Stimulated activated CD8-positive, alpha-beta memory T cell treated with anti-CD3 and anti-CD28 coated beads, Interleukin-15, amount 100 ng/mL, for 24 hours (primary cell): ENCODE measurements at places on chromosomes 12 and 14.

- no peak for DNase-seq
These were observed 61.8 kb upstream of the RTL1 start for GRCh38 chr14:100965296-100965695.

DNA sequence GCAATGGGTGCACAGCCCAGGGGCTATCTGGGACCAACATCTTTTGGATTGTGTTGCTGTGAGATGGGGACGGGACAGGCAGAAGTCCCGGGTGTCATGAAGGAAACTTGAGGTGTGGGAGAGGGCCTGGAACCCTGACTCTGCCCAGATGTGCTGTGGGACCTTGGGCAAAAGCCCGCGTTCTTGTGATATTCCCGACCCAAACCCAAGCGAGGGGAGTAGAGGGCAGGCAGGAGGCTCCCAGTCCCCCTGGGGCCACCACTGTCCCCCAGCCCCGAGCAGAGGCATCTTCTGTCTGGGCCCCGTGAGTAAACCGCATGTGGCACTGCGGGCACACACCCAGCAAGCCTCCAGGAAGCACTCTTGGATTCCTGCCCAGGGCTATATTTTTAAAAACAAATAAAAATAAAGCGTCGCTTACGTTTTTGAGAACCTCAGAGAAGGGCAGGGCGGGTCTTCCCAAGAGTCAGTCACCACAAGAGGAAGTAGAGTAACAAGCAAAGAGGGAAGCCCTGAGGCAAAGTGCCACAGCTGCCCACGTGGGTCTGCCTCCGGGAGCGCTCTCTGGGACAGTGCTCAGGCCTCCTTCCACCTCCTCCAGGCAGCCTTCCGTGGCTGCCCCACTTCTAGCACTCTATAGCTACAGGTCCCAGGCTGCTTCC lies 39.5 kb downstream of the BEGAIN start:
- DNase-seq = no peak

DNA sequence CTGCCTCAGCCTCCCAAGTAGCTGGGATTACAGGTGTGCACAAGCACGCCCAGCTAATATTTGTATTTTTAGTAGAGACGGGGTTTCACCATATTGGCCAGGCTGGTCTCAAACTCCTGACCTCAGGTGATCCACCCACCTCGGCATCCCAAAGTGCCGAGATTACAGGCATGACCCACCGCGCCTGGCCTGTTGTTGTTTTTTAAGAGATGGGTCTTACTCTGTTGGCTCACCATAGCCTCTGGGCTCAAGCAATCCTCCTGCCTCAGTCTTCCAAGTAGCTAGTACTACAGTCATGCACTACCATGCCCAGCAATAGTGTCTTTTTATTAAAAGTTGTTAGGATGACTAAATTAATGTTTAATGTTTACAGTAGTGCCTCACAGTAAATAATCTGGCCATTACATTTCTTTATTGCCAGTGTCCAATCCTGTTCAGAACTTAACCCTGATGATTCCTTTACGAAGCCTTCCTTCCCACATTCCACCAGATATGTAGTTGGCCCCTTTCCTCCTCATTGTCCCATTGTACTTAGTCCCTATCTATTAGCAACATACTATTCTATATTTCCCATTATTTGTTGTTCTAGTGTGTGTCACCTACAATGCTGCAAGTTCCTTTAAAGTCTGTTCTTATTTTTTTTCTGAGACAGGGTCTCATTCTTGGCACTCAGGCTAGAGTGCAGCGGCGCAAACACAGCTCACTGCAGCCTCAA lies 8.8 kb upstream of the SMARCC2 start:
- DNase-seq = no peak

DNA sequence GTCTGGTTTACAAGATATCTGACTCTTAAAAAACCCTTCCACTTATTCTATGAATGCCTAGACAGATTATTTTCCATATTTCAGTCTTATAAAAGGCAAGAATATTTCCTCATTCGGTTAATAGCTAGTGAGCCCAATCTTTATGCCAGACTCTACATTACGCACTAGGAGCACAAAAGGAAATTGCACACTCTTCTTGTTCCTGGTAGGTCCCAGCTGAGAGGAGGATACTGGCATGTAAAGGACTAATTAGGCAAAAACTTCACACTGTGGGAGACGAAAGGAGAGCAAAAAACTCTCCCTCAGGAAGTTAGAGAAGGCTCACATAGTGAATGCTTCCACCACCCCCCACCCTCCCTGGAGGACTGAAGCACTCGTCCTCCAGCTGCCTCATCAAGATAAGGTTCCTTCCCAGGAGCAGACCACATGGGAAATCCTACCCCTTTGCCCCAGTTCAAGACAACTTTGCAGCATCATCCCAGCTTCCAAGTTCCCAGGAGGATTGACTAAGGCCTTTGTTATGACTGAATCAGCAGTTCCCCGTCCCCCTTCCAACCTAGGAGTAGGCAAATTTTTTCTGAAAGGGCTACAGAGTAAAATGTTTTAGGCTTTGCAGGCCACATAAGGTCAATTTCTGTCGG lies 14.5 kb downstream of the CAPZA3 start:
- no peak for DNase-seq

GRCh38 chr14:104349950-104350349 lies 211.6 kb downstream of the KIF26A start:
- no peak for DNase-seq

DNA sequence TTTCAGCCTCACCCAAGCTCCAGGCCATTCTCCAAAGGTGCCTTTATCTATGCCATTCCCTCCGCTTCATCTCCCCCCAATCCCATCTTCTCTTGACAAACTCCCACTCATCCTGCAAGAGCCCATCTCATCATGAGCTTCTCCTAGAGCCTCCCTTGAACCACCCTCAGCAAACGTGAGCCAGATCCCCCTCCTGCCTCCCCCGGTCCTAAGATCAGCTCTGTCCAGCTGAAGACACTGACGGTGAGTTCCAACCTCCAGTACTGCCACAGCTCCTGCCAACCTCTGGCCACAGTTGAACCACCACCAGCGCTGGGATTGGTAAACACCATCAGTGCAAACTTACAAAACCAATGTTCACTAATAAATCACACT lies 124.6 kb downstream of the BCL11B start:
- DNase-seq = no peak

GRCh38 chr14:104892531-104893434 lies 27.7 kb downstream of the CEP170B start:
- DNase-seq = no peak
